ENCODE measurements at places on chromosomes 7 and 10.

- DNase-seq = no peak
Observed at GRCh38 chr7:142668495-142668894, 80.8 kb upstream of the PRSS1 start.

DNA sequence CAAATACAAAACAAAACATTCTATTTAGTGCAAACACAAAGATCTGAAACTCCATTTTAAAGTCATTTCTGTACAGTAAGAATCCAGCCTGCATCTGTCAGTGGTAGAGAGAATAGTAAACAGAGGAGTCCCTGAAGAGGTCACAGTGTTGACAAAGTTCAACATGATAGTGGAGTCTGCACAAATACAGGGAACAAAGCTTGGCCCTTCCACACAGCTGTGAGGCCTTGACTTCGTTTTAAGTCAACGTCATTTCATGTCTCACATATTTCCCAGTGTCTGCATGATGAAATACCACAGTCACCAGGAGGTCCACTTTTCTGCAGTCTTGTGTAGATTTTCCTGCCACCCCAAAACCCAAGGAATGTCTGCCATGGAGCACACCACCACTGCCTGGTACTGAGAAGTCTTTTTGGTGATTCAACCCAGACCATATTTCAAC, 33.0 kb downstream of the CYP26A1 start:
- DNase-seq = no peak

GRCh38 chr10:32923849-32924248, 34.2 kb downstream of the ITGB1 start:
- no peak for DNase-seq

- no peak for DNase-seq
Observed at GRCh38 chr7:32470871-32471270, 19.3 kb downstream of the LSM5 start.

- no peak for DNase-seq
Observed at GRCh38 chr10:132563485-132564248, 26.1 kb downstream of the INPP5A start.

GRCh38 chr10:75417522-75417927, 13.9 kb upstream of the LRMDA start:
- no peak for DNase-seq

DNA sequence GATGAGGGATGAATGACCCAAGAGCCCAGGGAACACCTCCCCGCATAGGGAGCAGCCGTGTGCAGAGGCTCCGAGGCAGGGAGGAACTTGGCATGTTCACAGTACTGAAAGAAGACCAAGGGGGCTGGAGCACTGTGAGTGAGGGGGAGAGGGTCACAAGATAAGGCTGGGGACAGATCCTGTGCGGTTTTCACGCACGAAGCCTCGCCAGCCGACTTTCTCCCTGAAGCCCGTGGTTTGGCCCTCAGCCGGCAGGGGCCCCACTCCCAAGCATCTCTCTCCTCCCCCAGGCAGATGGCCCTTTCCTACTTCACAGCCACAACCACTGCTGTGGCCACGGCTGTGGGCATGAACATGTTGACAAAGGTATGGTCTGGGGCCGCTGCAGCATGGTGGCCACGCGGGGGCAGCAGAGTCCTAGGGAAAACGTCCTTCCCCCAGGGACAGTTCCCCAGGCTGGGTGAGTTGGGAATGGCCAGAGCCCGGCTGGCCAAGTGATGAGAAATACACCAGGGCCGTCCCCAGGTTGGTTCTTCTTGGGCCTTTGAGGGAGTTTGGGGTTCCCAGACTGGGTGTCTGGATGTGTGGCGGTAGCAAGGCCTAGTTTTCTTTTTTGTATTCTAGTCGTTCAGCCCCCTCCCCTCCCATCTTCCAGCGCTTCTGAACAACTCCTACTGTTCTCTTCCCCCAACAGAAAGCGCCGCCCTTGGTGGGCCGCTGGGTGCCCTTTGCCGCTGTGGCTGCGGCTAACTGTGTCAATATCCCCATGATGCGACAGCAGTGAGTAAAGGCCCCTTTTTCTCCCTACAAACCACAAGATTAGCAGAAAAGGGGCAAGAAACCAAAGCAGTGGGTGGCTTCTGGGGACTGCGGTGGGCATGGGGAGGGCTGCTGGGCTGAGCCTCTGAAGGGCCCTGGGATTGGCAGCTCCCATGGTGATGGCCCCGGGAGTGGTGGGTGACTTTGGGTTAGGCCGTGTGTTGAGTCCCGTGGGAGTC, 14.4 kb upstream of the WBP1L start:
- DNase-seq = peak; percentile 72

GRCh38 chr7:114531326-114531725, 116.7 kb downstream of the FOXP2 start:
- no peak for DNase-seq

- no peak for DNase-seq
Observed at GRCh38 chr7:135291809-135292253, 58.2 kb downstream of the STRA8 start.

DNA sequence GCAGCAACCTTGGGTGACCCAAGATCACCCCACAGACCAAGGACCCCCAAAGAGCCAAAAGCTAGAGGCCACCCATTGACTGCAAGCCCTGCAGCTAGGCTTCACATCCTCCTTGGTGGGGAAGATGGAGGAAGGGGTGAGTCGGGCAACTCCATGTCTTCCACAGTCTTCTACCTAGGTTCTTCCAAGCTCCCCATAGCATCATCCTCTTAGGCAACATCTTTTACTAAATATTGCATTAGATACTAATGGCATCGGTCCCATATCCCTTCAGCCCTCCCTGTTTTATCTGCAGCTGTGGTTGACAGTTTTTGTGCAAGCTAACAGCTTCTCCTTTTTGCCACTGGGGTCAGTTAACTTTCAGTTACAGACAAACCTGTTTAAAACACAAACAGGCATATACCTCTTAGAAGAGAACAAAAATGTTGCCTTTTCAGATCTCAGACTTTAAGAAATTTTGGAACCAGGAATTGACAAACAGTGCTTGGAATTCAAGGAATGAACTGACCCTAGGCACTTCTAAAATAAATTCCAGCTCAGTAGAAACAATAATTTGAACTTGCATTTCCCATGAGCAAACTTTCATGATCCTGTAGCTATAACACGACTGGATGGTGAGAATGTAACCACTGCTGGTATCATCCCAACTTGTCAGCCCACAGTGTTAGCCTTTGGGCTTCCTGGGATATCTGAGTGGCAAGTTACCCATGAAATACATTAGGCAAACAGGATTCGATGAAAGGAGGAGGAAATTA, 33.9 kb upstream of the MSMB start:
- no peak for DNase-seq

DNA sequence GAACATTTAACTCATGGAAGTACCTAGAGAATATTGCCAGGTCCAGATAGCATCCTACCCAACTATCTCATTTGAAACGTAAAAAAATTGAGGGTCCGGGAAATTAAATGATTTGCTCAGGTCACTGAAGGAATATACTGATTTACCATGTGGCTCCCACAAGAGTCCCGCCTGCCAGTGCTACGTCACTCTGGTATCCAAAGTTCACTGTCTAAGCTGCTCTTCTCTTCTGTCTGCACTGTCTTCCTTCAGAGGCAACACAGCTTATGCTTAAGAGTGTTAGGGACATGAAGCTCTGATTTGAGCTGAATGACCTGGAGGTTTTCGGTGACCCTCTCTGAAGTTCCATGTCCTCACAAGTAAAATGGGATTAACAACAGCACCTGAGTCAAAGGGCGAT, 114.6 kb downstream of the PDE1C start:
- DNase-seq = no peak

DNA sequence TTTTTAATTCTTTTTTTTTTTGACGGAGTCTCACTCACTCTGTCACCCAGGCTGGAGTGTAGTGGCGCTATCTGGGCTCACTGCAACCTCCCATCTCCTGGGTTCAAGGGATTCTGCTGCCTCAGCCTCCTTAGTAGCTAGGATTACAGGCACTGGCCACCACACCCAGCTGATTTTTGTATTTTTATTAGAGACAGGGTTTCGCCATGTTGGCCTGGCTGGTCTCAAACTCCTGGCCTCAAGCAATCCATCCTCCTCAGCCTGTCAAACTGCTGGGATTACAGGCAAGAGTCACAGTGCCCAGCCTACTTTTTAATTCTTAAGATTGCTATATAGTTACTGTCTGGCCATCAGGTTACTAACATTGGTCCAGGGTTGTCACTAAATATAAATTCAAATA, 59.6 kb downstream of the ZNF277 start:
- DNase-seq = no peak

DNA sequence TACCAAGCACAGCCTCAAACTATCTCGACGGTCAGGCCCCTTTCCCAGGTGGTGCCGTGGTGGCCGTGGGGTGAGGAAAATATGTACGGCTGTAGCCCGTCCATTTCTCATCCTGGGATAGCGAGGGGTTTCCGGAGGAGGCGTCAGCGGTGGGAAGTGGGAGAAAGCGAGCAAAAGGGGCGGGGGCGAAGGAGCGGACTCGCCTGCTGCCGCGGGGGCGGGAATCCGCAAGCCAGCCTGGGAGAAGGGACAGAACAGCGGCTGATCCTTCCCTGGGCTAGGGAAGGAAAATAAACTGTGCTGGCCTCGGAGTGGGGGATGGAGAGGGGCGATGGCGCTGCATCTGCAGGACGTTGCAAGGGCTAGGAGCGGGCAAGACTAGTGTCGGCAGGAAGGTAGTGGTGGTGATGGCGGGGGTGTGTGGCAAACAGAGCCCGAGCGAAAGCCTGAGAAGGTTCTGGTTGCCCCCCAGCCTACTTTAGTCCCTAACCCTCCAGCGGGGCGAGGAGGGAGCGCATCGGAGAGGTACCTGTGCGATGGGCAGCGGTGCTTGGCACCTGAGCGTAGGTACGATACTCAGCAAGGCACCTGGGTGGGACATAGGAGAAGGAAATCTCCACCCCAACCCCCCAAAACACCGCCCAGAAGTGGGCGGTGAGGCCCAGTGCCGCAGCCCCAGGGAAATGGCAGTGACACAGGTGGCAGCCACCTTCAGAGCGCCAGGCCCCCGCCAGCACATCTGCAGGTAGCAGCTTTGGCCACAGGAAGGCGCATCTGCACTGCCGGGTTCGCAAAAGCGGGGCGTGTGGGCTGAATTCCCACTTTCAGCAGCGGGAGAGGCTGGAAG, 49.9 kb upstream of the STEAP1B start:
- no peak for DNase-seq

DNA sequence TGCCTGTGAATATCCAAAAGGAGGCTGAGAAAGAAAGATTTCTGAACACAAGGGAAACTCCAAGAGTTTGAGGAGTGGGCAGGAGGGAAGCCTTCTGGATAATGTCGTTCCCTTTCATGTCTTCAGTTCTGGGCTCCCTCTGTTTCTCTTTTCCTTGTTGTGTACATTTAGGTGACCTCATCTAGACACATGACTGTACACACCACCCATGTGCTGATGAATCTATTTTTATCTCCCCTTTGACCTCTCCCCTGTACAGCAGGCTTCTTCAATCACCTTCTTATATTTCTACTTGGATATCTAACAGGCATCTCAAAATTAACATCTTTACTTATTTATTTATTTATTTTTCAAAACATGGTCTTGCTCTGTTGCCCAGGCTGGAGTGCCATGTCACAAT, 363.1 kb downstream of the GATA3 start:
- no peak for DNase-seq

- DNase-seq = no peak
Observed at GRCh38 chr7:155653803-155654202, 9.3 kb downstream of the RBM33 start.

DNA sequence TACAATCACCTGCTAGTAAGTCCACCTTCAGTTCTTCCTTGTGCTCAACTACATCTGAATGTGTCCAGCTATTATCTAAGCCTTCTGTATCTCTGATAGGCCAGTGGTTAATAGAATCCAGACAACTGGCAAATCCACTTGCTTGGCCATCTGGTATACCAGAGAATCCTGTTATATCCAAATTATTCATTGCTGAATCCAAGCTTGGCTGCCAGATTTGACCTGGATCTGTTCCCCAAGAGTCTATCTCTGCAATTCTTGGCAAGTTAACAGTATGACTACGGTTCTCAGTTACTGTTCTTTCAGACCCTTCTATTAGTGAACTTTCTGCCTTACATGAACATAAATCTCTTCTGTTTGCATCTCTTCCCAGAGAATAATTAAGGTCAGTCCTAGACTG, 154.6 kb upstream of the TARP start:
- DNase-seq = no peak

DNA sequence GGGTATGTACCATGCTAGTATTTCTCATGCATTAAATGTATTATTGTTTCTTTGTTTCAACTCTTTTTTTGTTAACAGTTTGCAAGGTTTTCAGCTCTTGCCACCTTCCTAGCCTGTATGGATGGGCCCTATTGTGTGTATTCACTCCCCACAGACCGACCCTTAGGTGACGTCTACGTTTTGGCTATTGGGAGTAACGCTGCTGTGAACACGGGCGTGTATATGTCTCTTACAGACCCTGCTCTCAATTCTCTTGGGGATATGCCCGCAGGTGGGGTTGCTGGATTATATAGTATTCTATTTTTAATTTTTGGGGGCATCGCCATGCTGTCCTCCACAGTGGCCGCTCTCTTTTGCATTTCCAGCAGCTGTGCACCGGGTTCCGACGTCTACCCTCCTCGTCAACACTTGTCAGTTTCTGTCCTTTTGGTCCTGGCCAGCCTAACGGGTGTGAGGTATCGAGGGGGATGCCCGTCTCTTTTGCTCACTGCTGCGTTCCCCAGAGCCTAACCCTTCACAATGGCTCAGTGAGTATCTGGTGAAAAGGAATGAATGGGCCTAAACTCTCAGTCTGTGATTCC, 64.1 kb upstream of the GNA12 start:
- no peak for DNase-seq

DNA sequence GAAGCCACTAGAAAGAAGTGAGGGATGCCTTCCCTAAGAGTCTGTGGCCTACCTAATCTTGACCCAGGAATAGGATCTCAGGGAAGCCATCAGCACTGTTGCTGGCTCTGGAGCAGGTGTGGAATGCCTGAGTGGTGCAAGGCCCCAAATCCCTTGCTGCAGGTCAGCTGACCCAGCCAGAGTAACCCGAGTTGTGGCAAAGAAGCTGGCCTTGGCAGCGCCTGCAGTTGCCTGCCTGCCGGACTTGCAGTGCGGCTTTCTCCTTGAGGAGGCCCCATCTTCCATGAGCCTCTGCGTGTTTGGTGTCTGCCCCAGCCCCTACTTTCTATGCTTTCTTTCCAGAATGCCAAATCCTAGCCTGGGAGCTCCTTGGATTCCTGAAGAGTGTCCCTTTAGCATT, 5.8 kb downstream of the KIAA1217 start:
- no peak for DNase-seq

DNA sequence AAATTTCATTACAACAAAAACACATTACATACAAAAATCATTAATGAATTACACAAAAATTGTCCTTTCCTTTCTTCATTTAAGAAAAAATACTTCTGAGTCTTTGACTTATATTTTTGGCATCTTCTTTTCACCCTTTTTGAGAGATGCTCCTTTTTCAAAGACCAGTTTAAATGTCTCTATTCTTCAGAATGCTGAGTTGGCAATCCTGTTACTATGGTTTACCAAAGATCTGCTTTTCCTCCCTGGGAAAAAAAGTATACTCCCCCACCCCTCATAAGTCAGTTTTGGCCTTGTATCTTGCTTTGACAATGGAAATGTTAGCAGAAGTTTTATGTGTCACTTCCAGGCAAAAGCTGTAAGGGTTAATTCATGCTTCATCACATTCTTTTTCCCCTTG, 198.4 kb upstream of the GRM3 start:
- no peak for DNase-seq

- DNase-seq = no peak
Observed at GRCh38 chr7:40979296-40979695, 723.6 kb downstream of the INHBA start.

Measured in substantia nigra (tissue), 51 donors.